Fibroblast of skin of left quadriceps (primary cell): ENCODE measurements at places on chromosomes 5 and 9.

DNA sequence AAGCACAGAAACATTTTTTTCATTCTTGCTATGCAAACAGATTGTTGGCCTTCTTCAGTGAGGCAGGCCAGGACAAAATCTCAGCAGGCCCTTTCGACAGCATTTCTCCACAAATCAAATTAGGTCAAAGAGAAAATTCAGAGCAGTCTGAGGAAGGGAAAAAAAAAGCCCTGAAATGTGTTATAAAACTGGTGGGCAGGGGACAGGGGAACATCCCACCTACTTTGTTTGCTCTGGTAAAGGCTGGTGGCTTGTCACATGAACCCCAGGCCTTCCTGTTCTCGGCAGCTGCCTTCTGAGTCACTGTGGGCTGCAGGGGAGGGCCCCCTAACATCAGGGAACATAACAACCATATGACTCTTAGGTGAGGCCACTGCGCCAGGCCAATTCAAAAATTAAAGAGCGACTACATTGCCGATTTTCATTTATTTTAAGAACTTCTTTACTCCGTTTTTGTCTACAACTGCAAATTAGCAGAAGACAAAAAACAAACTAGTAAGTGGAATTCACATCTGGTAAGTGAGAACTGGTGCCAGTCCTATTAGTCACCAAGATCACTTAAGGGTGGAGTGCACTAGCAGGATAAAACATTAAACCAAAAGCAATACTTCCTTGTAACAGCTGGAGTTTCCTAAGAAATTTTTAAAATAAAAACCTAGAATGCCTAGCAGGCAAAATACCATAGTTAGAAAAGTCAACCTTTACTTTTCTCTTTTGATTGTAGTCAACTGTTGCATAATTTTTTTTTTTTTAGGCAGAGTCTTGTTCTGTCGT lies 46.2 kb upstream of the DENND4C start:
- DNase-seq = peak; percentile 62

GRCh38 chr9:36101916-36102741 lies 34.4 kb upstream of the GLIPR2 start:
- peak; percentile 99 for DNase-seq

GRCh38 chr9:68653141-68653595 lies 51.9 kb upstream of the PIP5K1B start:
- no peak for DNase-seq

GRCh38 chr9:121192518-121192917 lies 9.2 kb downstream of the RAB14 start:
- DNase-seq = no peak

- no peak for DNase-seq
These were observed 154.4 kb downstream of the MACROH2A1 start for GRCh38 chr5:135244620-135245021.

GRCh38 chr5:33641744-33642505 lies 201.2 kb downstream of the TARS1 start:
- no peak for DNase-seq

DNA sequence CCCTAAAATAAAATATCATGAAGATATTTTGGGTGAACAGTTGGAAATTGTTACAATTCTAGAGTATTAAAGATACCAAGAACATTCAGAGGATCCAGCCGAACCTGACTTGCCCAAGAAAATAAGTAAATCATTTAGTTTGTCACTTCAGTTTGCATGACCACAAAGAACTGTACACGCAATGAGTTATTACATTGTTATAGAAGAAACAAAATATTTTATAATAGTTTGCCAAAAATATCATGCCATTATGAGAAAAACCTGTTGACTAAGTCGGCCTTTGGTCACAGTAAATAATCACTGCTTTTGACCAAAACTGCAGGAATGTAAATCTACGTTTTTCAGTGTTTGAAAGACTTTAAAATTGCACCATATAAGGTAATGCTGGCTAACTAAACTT lies 27.9 kb downstream of the TRIO start:
- no peak for DNase-seq

- DNase-seq = no peak
These were observed 75.1 kb downstream of the MRPS27 start for GRCh38 chr5:72244862-72245371.

- DNase-seq = no peak
These were observed 144.4 kb downstream of the ZNF462 start for GRCh38 chr9:107007402-107007801.

GRCh38 chr5:109877670-109878045 lies 187.9 kb downstream of the MAN2A1 start:
- no peak for DNase-seq

DNA sequence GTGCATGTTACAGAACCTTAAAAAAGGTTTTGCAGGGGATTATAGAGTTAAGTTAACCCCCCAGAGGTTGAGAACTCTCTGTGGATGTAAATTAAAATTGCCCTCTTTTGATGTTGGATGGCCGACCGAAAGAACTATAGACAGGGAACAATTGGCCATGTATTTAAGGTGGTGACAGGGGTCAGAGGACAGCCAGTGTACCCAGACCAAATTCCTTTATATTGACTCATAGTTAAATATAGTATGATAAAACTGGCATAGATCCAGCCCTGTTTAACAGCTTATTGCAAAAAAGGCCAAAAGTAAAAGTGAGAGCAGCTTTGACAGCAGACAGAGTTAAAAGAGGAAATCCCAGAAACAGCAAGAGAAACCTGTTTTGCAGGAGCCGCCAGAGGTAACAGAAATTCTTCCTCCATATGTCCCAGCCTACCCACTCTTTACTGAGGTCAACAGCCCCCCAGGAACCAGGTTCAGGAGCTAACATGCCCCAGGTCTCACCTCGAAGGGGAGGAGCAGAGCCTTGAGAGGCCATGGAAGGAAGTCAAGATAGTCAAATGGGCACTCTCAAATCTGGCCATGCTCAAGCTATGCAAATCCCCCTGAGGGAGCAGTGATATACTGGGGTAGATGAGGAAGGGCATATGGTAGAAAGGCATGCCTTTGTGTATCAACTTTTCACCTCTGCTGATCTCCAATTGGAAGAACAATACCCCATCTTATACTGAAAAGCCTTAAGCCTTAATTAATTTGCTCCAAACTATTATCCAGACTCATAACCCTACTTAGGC lies 156.4 kb upstream of the COX7C start:
- no peak for DNase-seq

- DNase-seq = no peak
These were observed 81.7 kb downstream of the ITGA1 start for GRCh38 chr5:52869391-52869790.

DNA sequence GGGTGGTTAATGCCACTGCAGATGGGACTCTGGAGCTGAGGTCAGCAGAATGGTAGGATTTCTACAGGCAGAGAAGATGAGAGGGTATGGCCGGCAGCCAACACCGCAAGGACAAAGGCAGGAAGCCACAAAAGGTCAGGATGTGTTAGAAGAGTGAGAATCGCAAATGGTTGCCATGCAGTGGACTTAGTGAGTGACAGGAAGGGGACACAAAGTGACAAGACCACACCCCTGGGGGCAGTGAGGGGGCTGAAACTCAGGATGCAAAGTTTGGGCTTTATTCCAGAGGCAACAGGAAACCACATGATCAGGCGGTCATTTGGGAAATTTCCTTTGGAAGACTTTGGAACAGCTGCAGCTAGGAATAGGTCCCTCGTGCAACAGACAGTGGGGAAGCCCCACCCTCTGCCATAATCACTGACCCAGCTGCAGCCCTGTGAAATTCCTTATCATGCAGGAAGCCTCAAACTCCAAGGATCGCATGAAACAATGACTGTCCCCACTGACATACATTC lies 14.2 kb upstream of the CCDC180 start:
- DNase-seq = no peak

GRCh38 chr5:176167800-176168199 lies 70.4 kb upstream of the SIMC1 start:
- DNase-seq = no peak

DNA sequence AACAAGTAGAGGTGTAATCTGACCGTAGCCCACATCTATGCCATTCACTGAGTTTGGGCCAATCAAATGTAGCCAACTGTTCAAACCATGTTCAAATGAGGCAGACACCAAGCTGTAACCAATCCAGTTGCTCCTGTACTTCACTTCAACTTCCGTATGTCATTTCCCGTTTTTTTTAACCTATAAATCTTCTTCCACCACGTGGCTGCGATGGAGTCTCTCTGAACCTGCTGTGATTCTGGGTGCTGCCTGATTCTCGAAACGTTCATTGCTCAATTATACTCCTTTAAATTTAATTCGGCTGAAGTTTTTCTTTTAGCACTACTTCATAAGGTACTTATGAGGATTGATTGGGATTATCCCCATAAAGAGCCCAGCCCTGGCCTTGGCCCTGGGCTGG lies 179.7 kb downstream of the PIK3R1 start:
- no peak for DNase-seq

DNA sequence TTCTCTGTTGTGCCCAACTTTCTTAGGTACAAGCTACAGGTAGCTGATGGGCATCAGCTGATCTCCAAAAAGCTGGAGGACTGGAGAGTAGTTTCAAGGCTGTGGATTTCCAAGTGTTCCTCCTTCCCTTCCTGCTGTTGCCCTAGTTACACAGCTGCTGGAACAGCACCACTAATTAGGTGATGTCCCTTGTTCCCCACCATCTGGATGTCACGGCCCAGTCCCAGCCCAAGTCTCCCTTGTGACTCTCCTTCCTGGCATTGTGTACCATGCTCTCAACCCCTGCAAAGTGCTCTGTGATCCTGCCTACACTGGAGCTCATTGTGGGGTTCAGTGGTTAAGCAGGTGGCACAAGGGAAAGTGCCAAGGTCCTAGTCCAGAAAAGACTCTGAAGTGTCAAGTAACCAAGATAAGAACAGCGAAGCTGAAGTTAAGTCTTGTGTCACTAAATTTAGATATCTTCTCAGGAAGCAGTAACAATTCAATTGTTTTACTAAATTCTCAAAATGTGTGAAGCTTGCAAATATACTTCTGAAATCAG lies 604.5 kb downstream of the ISL1 start:
- no peak for DNase-seq

- no peak for DNase-seq
These were observed 27.7 kb downstream of the PIK3R1 start for GRCh38 chr5:68243251-68243650.

DNA sequence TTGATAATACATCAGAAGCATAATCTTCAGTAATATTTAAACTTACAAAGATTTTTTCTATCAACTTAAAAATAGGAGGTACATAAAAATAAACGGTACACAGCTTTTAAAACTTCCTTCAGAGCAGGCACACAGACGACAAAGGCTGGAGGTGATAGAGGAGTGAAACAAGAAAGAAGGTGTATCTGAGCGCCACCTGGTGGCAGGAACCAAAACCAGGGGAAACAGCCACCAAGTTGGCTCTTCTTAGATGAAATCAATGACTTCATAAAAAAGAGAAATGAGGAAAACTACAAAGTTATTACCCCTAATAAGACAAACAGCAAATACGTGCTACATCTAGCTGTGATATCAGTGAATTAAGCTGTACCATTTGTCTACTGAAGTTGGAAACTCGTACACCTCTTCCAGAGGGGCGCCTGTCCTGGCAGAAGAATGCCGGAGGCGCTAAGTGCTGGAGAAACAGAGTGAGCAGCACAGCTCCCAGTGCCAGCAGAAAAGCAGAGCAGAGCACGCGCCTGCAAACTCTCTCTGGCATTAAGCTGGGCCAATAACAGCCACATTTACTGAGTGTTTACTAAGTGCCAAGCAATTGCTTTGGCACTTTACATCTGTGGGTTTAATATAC lies 85.9 kb downstream of the SETX start:
- no peak for DNase-seq

DNA sequence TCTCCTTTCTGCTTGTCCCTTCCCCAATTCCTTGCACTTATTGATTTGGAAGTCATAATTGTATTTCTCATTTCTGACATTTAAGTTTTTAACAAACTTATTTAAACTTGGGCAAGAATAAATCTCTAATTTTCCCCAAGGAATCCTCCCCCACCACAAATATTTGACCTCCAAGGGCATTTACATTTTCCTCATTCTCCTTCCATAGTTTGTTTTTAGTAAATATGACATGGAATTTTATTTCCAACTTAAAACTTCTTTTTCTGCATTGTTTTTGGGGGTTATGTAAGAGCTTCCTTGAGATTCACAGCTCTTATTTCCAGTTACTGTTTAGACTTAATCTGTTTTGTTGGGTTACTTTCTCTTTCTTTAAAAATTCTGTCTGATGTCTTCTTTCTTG lies 64.9 kb downstream of the ZNF618 start:
- no peak for DNase-seq

DNA sequence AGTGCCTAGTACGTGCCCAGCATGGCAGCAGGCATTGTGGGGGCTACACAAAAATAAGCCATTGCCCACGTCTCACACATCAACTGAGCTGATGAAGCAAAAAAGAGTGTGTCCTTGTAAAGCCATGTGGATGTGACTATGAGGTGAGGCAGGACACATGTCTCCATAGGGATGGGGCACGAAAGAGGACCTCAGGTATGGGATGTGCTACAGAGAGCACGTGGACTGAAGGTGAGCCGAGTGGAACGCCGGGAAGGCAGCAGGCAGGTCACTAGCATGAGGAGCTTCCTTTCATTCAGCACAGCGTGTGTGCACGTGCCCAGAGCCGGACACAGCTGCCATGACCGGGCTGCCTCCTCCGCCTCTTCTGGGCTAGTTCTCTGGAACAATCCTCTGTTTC lies 429.8 kb downstream of the SPOCK1 start:
- no peak for DNase-seq

GRCh38 chr9:91301161-91301560 lies 60.6 kb downstream of the AUH start:
- peak; percentile 8 for DNase-seq

DNA sequence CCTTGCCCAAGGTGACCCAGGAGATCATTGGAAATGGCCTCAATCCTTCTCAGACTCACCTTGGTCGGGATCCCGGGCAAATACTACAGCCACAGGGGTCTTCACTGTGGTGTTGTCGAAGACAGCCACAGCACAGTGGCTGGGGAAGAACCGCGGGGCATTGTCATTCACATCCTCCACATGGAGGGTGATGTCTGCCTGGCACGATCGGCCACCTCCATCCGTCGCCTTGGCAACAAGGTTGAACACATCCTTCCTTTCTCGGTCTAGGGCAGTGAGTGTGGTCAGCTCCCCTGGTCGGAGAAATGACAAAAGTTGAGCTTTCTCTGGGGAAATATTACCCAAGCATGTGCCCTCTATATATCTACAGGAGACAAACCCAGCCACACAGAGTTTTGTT lies 56.8 kb downstream of the FAT2 start:
- no peak for DNase-seq

DNA sequence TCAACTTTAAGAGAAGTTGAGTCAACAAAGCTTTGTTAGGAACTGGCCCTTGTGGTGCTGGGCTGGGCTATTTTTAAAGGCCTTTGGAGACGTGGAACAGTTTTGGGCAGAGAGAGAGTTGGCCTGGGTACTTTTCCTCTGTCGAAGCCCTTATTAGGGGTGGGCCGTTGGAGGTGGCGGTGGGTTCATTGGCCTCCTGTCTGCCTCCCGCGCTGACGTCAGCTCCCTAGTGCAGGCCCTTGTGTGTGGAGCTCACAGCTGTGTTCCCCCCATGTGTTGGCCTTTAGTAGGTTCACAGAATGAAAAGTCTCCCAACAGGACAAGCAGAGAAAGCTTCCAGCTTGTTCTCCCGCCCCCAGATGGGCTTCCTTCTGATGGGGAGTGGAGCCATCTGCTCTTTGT lies 2.7 kb downstream of the NCS1 start:
- DNase-seq = no peak

GRCh38 chr5:54964405-54964804 lies 21.0 kb downstream of the ESM1 start:
- no peak for DNase-seq

GRCh38 chr9:16870596-16871335 lies at the start of gene BNC2:
Gene BNC2 (minus strand): TSS chr9:16870670. CDS start chr9:16870648, 22 bp downstream.
- DNase-seq = no peak
